Activated CD4-positive, alpha-beta memory T cell treated with anti-CD3 and anti-CD28 coated beads for 36 hours (primary cell): ENCODE measurements at places on chromosomes 7 and 10.

DNA sequence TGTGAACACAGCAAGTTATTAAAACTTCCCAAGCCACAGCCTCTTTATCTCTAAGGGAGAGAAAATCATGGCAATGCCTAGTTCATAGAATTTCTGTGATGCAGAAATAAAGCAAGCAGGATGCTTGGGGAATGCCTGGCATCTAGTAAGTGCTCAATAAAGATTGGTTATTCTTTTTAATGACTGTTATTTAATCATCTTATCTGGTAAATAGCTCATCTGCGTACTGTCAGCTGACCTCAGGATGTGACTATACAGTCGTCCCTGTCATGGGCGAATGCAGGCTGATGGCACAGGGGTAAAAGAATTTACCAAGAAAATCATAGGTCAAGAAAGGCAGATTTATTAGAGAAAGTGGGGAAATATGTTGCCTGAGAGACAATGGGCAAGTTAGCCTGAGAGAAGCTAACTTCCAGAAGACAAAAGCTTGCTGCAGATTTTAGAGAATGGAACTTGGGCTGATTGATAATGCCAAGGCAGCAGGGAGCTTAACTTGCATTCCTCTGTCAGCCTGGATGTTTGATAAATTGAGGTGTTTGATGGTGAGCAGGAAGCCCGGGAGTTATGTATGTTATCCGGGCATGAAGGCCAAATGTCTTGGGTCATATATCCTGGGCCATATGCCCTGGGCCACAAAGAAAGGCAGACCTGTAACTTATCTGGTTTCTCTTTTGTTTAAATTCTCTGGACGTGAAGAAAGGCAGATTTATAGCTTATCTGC is 126.0 kb downstream of the KCNMA1 start:
- DNase-seq: no peak

- no peak for DNase-seq
Observed at GRCh38 chr7:778271-778967, 51.3 kb upstream of the PRKAR1B start.

DNA sequence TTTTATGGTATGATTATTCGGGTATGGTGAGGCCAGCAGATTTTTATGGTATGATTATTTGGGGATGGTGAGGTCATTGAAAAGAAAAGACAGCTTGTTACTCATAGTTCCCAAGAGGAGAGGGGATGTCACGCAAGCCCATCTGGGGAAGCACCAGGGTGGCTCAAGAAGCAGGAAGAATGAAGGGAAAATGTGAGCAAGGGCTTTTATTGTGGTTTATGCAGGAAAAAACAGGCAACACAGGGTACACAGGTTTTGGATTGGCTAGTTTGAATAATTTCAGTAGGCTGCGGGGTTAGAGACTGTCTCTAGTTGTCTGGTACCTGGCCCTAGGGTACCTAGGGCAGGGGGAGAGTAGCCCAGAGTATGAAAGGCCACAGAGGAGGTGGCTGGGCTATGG is 26.8 kb upstream of the DGKI start:
- DNase-seq: peak; percentile 58

DNA sequence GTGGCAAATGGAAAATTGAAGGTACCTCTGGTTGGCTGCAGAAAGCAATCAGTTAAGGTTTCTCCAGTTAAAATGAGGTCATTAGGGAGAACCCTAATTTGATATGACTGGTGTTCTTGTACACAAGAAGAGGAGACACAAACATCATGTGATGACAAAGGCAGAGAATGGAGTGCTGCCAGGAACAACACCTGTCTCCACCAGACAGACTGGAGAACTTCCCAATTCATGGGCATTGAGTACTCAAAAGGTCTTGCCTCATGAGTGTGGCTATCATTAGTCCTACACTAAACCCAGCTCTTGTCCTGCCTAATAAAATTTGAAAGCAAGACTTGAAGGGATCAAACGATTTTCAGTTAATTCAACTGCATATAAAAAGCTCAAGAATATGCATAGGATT is 152.6 kb downstream of the PTPN20 start:
- no peak for DNase-seq

DNA sequence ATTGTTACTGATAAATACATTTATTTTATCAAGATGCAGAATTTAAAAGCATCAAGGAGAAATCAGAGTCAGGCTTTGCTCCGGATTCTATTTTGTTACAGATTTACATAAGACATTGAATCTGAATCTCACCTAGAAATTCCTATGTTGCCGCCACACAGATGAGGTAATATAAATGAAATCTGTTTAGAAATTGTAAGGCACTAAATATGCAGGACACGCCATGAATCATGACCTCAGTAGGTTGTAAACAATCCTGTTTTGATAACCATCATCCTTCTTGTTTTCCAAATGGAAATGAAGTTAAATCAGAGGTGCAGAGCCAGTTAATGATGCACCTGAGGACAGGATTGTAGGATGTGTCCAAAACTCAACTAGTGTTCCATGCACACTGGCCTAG is 778.0 kb downstream of the MAGI2 start:
- no peak for DNase-seq

GRCh38 chr10:70598857-70599295 is 3.7 kb downstream of the PRF1 start:
- no peak for DNase-seq

GRCh38 chr7:5692112-5692844 is 89.2 kb downstream of the RNF216 start:
- peak; percentile 68 for DNase-seq

DNA sequence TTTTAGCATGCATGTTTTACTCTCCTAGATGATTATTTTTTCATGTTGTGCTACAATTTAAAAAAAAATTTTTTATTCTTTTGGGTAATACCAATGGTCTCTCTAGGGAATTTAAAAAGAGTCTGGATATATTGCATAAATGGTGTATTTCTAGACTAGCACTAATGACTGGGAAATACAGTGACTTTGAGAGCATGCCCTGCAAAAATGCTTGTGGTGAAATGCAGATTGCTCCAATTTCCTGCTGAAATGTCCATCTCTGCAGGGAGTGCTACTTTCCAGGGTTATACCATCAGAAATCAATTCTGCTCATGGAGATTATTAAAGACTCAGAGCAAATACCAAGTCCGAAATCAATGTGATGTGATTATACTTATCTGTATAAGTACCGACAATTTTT is 186.1 kb downstream of the PRKG1 start:
- no peak for DNase-seq

DNA sequence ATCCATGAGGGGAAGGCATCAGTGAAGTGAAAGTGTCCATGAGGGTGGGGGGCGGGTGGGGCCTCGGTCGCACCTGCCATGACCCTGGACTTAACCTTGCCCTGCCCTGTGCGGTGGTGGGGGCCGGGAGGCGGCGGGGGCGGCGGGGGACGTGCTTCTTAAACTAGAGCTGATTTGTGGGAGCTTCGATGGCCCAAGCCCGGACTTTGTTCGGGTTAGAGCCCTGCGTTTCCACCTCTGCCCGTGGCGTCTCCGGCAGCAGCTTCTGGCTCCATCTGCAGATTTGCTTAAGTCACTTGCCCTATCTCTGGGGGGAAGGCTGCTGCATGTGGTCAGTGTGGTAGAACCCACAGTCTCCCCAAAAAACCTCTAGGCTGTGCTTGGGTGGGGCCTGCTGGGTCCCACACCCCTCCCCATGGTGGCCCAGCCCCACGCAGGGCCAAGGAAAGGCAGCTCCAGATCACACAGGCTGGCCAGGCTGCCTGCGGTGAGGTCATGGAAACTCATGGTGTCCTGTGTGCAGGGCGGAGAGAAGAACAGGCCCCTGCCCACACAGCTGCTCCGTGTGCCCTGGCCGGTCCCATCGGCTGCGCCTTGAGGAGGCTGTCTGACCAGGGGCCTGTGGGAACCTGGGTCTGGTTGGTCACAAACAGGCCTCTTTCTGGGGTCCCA is 93.2 kb downstream of the INPP5A start:
- DNase-seq: no peak
